GOT3 (cell line): ENCODE measurements at places on chromosomes 6 and 20.

GRCh38 chr6:157648561-157648960 is 174.5 kb upstream of the SNX9 start:
- no peak for DNase-seq

DNA sequence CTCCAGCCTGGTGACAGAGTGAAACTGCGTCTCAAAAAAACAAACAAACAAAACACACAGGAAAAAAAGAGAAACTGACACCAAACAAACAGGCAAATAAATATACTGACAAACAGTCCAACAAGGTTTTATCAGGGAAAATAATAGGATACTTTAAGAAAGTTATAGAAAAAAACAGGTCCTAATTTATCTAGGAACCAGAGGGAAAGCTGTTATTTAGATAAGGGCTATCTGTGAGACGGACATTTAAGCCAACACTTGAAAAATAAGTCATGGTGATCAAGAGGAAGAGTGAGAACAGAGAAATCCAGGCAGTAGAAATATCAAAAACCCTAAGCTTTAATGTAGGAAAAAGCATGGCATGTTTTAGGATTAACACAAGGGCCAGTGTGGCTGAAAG is 68.9 kb downstream of the FAM217A start:
- no peak for DNase-seq

DNA sequence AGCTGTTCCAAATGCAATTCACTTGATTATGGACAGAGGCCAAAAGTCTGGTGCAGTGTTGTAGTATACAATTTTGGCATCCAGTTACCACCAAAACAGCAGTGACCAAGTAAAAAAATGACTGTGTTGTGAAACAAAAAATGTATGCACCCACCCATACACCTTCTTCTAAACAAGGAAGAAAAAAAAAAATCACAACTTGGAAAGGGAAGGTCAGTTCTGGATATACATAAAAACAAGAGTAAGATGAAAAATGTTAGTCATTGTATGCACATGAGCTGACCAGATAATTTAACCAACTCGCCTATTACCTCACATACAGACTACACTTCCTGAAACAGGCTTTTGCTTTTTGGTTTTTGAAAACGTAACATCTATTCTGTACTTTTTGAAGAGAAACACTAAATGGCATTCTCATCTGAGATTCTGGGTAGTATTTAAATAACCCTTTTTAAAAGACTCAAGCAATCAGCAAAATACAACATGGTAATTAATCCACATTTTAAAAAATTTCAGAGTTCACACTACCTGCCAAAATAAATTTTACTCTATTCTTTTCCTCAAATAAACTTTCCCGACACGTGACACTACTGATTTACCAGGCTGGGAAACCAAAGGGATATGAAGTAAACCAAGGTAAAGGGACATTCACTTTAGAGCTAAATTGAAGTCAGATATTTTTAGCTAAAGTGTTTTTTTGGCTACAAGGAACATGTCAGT is 141.6 kb upstream of the SHLD1 start:
- no peak for DNase-seq

DNA sequence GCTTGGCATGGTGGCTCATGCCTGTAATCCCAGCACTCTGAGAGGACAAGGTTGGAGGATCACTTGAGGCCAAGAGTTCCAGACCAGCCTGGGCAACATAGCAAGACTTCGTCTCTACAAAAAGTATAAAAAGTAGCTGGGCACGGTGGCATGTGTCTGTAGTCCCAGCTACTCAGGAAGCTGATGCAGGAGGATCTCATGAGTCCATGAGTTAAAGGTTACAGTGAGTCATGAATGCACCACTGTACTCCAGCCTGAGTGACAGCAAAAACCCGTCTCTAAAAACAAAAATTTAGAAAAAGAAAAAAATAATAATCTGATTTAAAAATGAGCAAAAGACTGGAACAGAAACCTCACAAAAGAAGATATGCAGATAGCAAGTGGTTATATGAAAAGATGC is 279.7 kb downstream of the RNGTT start:
- no peak for DNase-seq

- no peak for DNase-seq
Observed at GRCh38 chr20:22585786-22586493, 1.6 kb upstream of the FOXA2 start.

- no peak for DNase-seq
Observed at GRCh38 chr6:124131259-124131658, 327.6 kb downstream of the NKAIN2 start.

GRCh38 chr6:107400616-107401147 is 58.7 kb downstream of the PDSS2 start:
- no peak for DNase-seq

DNA sequence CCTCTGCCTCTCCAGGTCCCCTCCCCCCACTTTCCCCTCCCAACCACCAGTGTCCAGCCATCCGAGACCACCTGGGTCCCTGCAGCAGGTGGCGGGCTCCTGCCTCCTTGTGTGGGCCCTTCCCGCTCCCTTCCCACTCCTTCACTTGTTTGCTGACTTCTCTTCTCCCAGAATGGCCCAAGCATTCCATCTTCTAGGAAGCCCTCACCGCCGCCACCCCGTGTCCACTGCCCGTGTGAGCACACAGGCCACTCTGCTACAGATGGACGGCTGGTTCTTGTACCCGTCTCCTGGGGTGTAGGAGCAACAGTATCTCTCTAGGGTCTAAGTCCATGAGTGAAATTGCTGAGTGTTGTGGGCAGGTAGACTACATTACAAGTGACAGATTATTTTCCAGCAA is 15.0 kb downstream of the BPHL start:
- no peak for DNase-seq

DNA sequence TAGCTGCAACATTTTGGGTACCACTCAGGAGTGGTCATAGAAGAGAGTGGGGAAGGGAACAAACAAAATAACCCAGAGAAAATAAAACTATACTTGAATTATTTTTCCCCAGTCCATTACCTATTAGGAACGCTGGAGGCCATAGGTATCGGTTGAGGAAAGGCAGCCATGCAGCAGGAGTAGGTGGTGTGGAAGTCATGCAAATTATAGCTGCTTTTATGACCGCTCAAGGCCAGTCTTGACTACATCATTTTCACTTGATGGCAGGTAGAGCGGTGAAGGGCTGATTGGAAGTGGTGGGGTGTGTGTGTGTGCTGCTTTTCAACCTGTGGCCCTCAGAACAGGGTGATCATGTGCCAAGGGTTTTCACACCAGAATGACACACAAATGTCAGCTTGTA is 36.5 kb upstream of the KIF13A start:
- DNase-seq: no peak

GRCh38 chr6:123589317-123589716 is 47.4 kb downstream of the TRDN start:
- no peak for DNase-seq
